ENCODE measurements at places on chromosomes 5 and 9. TPM values are rescaled to one million over a fixed set of nuclear protein-coding genes. Genes with fewer than 3 reads are reported as not detected.

- no peak for DNase-seq
These were observed 742 bp upstream of the LECT2 start for GRCh38 chr5:135955525-135955924.

DNA sequence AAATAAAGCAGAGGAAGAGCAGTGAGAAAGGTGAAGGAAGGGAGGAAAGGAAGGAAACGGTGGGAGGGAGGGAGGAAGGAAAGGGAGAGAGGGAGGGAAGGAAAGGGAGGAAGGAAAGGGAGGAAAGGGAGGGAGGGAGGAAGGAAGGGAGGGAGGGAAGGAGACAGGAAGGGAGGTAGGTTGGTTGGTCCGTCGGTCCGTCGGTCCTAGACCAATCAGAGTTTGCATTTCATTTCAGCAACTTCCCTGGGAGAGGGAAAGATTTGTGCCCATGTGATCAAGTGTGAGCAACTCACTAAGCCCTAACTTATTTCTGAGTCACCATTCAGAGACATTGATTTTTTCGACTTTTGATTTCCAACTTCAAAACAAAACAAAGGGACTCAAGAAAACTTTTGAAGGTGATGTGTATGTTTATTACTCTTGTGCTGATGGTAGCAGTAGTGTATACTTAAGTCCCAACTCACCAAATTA, 18.8 kb downstream of the NANS start:
- DNase-seq, result no peak

- no peak for DNase-seq
These were observed 170.3 kb upstream of the RAD23B start for GRCh38 chr9:107112707-107113243.

- DNase-seq, result no peak
These were observed 66.2 kb downstream of the SFXN1 start for GRCh38 chr5:175544586-175544985.

DNA sequence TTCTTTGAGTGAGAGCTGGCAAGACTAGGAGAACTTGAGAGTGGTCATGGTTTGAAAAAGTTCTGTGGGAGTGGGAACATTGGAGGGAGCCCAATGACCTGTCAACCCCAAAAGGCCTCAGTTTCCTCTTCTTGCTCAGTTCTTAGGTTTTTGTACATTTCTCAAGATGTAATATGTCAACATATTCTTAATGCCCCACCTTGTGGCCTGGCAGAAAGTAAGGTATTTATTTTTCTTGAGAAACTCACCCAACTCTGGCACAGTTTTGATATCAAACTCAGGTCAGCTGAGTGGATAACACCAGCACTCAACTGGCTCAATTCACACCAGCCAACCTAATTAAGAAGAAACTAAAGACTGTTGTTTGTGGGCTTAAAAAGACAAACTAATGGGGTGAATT, 123.0 kb upstream of the SLC27A6 start:
- no peak for DNase-seq

DNA sequence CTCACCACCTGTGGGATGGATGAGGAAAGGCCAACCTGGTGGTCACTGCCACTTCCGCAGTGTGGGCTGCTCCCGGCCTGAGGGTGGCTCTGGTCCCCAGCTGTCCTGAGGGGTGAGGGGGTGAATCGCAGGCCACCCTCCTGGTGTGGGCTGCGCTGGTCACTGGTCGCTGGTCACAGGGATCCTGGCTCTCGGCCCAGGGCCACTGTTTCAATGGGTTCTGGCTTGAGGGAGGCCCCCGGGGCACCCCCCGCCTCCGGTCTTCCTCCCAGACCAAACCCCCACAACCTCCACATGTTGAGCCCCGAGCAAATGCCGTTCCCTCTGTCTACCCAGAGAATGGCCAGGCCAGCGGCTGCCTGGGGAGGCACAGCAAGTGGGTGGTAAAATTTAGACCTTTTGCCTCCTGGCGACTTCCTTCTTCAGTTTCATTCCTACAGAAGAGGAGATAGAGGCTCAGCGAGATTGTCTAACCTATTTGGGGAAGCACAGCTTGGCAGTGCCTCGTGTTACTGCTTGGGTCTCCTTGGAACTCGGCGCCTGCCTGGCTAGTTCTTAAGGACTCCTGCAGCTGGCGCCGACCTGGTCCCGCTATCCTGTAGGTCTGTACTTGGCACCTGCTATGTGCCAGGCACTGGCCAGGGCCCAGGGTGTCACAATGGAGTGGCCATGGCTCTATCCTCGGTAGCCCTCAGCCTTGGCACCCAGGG, 48.2 kb downstream of the RXRA start:
- no peak for DNase-seq

GRCh38 chr5:7192016-7192415, 203.9 kb upstream of the ADCY2 start:
- no peak for DNase-seq

DNA sequence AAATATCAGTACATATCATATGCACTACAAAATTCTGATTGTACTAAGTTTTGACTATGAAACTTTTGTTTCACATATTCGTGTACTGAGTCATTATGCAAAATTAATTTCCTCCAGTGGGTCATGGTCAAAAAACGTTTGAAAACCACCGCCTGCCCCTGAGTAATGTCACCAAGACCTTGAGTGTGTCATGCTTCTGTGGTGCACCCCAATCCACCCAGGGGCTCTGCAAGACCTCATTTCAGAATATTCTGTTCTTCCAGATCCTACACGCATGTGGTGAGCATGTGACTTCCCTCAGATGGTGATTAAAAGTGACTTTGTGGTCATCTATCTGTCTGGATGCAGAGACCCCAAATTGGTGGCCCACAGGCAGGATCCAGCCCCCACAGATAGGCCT, 31.0 kb downstream of the ABLIM3 start:
- no peak for DNase-seq

DNA sequence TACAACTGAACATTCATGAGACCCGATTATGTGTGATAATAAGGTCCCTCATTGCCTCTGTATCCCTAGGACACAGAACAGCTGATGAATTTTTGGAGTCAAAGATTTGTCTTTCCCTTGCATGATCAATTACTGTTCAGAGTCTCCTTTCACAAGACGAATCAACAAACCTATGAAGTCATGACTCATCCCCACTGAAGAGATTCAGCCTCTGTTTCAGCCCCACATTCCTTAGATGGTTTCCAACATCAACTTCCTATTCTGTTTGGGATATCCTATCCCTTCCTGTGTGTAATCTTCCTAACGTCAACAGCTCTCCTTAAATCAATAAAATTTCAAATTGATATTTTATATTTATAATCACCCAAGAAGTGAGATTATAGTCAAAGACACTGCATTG, 199.0 kb downstream of the DNAH5 start:
- DNase-seq, result no peak

GRCh38 chr5:151248651-151249050, 4.3 kb upstream of the GM2A start:
- no peak for DNase-seq

DNA sequence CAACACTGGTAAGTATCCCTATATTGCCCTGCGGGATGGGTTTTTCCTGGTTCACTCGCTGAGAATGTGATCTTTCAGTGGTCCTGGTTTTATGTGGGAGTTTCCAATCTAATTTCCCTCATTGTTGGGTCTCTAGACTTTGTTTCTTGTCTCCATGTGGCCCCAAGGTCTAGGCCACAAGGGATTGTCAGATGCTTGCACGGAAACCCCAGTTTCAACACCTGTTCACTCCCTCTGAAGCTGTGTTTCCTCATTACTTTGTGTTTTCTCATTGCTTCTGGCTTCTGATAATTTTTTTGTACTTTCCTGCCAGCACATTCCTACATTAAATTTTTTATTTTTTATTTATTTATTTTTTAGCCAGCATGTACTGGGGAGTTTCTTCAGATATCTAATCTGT, 191.5 kb downstream of the TTLL11 start:
- no peak for DNase-seq

DNA sequence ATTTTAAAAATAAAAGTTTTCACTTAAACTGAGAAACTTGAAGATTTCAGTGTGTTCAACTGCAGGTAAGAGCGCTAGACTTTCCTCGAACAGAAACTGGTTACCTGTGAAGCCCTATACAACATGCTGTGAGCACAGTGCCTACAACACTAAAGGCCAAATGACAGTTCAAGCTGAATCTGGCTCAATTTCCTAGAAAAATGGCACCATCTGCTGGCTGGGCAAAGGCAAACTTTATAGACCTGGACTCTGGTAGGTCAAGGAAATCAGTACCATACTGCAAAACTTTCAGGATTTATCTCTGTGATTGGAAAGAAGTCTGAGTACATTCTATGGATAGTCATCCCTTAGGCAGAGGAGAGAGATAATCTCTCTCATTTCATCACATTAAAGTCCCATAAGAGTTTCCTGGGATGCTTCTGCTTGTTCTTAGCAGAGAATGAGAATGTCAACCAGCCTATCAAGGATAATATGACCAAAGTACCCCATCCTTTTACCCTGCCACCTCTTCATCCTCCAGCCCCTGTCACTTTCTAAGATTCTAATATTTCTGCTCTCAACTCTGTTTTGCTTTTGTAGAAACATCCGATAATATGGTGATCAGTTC, 31.8 kb upstream of the FOXB2 start:
- DNase-seq, result no peak

DNA sequence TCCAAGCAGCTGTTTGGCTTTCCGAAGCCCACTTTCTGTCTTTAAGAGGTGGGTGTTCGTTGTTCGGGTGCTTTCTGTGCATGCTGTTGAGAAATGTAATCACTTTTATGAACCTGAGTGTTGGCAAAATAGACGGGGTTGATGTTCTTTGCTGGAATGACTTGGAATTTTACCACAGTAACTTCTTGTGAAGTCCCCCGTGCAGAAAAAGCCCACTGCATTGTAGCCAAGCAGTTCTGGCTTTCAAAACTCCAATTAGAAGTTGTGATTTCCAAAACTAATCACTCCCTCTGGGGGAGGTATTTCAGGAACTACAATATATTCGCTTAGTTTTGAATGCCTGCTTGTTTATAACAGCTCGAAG, 111.1 kb downstream of the PAM start:
- DNase-seq, result no peak

- no peak for DNase-seq
These were observed 8.4 kb upstream of the TNC start for GRCh38 chr9:115126404-115126803.

DNA sequence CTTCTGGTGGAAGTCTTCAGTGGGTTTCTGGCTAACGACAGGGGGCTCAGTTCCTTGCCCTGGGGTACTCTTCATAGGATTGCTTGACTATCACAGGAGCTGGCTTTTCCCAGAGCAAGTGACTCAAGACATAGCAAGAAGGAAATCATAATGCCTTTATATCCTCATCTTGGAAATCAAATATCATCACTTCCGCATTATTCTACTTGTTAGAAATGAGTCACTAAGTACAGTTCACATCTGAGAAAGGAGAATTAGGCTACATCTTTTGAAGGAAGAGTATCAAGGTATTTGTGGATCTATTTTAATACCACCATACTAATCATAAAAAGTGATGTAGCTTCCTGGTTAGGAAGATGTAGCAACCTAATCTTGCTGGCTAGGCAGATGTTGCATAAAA, 148.2 kb upstream of the RAI14 start:
- no peak for DNase-seq

DNA sequence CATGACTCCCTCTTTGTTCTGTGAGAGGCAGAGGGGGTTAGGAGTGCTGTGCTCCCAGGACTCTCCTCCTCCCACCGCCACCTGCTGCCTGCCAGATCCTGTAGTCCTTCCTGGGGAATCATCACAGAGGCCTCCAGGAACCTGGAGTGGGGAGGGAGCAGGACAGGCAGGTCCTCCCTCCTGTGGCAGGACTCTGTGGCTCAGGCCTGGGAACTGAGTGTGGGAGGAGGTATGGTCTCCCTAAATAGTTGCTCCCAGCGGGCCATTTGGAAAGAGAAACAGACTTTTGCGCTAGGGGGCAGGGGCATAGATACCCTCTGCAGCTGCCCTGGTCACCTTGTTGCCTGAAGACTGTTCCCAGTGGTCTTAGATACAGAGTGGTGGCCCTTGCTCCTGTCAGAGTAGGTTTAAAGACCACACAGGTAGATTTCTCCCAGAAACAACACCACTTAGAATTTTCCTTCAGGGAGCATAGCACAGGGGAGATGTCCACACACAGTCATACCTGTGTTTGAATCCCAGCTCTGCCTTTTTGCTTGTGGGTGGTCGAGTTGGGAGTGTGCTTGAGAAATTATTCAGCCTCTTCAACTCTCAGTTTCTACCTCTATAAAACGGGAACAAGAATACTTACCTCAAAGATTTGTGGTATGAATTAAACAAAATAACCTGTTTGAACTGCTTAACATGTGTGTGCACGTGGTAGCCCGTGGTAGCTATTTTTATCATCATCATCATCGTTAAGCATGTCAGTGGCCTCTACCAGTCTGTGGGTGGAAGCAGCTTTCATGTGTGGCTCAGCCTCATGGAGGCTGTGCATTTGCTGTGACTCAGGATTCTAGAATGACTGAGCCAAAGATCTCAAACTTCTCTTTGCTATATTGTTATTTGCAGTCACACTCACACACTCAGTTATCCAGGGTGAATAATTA, 55.8 kb downstream of the SLC22A5 start:
- no peak for DNase-seq

GRCh38 chr9:83978992-83979811, 813 bp downstream of the HNRNPK start:
- no peak for DNase-seq

DNA sequence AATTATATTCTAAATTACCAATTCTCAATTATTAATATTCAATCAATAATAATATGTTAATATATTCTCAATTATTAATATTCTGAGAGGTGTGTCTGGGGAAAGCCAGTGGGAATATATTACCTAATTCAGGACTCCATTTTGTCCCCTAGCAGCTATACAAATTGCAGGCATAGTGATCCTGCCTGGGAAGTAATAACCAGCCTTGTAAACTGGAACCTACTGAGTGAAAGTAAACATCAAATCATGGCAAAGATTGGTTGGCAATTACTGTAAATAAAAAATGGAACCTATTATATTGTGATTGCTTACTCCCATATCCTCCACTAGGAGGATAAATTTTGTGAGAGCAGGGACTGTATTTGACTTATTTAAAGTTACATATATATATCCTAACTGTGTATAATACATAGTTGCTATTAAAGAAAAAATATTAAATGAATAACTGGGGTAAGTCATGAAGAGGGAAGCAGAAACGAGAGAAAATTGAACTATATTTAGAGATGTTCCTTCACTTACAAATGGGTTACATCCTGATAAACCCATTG, 150.5 kb upstream of the ELL2 start:
- no peak for DNase-seq

DNA sequence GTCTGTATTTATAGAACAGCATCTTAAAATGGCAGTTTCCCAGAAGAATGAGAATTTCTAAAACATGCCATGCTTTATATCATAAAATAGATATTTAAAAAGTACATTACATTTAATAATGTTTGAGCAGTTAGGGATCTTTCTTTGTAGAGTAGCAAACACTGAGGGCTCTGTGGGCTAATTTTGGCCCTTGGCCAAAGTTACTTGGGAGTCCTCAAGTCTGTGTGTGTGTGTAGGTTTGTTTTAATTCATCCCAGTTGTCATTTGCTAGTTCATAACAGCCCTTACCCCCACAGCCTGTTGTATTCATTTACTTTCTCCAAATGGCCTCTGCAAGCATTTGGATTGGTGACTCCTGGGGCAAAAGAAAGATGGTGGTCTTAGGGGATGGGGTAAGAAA, 576.4 kb upstream of the SGCD start:
- no peak for DNase-seq

NLN gene
- 19.1 TPM for polyA plus RNA-seq

MYOZ3 gene
- 13.7 TPM for polyA plus RNA-seq

TRIP13 gene
- 6.6 TPM for polyA plus RNA-seq

PCDHA9 gene
- polyA plus RNA-seq, result not detected
